ENCODE measurements at places on chromosomes 1 and 21.

DNA sequence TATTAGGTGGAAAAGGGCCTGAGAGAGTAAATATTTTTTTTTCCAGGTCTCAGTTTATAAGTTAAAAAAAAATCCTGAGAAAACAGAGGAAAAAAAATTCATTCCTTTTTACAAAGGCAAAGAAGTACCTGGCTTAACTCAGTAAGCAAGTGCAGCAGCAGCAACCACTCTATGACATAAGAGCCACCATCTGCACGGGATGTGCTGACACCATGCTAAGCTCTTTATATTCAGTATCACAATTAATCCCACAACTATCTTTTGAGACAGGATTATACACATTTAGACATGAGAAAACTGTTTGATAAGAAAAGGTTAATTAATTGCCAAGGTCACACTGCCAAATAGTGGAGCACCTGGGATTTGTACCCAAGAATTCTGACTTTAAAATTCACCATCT lies 13.4 kb upstream of the DPT start:
- no peak for DNase-seq

DNA sequence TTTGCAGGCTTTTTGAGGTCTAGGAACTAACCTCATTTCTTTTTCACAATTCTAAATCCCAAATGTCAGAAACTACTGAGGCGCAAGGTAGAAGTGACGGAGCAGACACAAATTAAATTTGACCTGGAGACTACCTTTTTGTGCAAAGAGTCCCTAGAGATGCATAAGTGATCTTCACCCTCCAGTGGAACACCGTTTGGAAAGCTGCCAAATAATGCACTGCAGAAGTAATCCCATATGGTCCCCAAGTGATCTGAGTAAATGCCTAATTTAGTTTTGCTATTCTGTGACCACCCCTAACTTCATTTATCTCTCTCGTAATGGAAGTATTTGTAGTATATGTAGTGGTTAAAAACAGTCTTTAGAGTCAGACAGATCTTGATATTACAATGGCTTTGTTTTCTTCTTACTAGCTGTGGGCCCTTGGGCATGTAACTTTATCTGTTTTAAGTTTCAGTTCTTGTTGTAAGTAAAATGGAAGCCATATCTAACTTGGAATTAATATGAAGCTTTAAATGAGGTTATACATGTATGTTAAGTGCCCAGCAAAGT lies 70.4 kb upstream of the IPO9 start:
- DNase-seq, result no peak

- peak; percentile 24 for DNase-seq
Observed at GRCh38 chr1:50333595-50333974, 89.7 kb downstream of the DMRTA2 start.

- no peak for DNase-seq
Observed at GRCh38 chr1:64981601-64982533, 15.5 kb upstream of the JAK1 start.

- DNase-seq, result no peak
Observed at GRCh38 chr1:118116909-118117308, 68.1 kb downstream of the SPAG17 start.

DNA sequence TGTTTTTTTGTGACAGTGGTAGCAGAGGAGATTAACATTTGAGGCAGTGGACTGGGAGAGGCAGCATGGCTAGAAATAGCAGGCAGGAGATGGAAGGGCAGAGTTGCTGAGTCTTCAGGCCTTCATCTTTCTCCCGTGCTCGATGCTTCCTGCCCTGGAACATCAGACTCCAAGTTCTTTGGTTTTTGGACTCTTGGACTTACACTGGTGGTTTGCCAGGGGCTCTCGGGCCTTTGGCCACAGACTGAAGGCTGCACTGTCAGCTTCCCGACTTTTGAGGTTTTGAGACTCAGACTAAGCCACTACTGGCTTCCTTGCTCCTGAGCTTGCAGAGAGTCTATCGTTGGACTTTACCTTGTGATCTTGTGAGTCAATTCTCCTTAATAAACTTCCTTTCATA lies 24.2 kb upstream of the LEFTY2 start:
- no peak for DNase-seq

GRCh38 chr1:212977781-212978645 lies 27.7 kb downstream of the VASH2 start:
- no peak for DNase-seq

DNA sequence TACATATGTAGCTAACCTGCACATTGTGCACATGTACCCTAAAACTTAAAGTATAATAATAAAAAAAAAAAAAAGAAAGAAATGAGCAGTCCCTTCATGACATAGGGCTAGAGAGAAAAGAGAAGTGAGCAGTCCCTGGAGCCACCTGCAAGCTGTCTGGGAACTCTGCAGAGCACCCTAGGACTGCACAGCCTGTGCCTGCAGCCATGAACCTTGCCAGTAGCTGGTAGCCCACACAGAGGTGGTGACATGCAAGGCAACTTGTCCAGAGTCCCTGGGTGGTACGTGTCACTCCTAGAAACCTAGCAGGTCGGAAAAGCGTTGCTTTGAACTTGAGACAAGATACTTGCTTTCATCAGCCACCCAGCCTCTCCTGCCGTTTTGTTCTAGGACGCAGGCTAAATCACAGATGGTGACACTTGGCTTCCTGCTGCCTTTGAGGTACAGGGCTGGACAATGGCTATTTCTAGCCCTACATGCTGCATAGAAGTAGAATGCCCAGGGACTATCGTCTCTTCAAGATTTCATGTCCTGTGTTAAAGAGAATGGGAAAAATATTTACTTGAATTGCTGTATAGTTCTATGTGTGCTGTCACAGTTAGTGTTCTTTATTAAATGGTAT lies 260.9 kb downstream of the LTN1 start:
- DNase-seq, result no peak

- peak; percentile 76 for DNase-seq
Observed at GRCh38 chr1:192225703-192226102, 67.4 kb downstream of the RGS18 start.

DNA sequence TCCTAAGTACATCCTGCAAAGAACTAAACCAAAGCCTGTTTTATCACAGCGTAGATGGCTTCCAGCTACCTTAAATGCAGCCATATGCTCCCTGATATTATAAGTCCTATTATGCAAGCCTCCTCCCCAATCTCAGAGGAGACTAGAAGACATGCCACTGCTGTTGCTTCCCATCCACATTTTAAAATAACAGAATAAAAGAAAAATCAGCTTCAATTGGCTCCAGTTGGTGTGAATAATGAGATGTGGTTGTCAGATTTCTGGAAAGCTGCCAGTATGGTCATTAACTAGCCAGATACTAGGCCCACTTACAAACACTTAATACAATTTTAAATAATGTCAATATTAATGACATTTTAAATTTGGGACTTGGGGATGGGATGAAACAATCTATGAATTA lies 25.7 kb downstream of the WARS2 start:
- DNase-seq, result no peak

DNA sequence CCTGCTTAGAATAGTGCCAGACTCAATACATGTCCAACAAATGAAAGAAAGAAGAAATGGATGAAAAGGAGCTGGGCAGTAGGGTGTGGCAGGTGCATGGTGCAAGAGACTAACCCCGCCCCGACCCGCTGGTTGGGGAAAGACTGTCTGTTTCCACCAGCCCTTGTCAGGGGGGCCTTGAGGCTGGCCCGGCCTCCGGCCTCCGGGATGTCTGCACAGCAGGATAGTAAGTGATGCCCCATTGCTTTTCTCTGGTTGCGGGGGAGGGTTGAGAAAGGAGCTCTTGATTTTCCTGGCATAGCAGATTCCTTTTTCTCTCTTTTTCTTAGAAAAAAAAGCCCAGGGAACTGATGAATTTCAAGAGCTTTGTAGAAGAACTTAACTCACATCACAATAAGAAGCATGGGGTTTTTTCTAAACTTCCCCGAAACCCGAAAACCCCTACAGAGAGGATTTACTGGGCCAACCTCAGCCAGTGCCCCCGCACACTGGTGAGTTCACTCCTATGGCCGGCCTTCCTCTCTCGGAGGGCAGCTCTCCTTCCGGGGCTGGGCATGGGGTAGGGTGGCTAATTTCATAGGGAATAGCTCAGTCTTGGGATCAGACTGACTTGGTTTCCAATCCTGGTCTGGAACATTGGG lies 12.5 kb upstream of the TTC22 start:
- no peak for DNase-seq

GRCh38 chr1:171455967-171456366 lies 29.4 kb upstream of the PRRC2C start:
- no peak for DNase-seq

GRCh38 chr1:203091761-203092330 lies 6.0 kb upstream of the MYOG start:
- DNase-seq, result no peak

DNA sequence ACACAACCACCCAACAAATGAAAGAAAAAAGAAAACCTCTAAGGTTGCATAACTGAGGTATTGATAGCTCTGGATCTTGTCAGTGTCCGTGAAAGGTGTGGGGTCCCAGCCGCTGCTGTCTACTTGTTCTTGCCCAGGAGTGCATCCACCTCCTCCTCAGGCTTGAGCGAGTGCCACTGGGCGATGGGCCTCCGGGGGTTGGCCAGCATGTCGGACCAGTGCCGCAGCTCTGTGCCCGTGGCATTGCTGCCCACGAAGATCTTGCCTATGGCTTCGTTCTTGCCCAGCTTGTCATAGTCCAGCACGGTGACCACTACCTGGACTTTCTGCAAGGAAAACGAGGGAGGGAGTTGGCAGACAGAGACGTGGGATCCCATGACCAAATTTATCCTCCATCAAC lies 113.6 kb downstream of the SYT2 start:
- DNase-seq, result no peak

GRCh38 chr1:47184822-47185677 lies 4.8 kb downstream of the PDZK1IP1 start:
- DNase-seq, result no peak

DNA sequence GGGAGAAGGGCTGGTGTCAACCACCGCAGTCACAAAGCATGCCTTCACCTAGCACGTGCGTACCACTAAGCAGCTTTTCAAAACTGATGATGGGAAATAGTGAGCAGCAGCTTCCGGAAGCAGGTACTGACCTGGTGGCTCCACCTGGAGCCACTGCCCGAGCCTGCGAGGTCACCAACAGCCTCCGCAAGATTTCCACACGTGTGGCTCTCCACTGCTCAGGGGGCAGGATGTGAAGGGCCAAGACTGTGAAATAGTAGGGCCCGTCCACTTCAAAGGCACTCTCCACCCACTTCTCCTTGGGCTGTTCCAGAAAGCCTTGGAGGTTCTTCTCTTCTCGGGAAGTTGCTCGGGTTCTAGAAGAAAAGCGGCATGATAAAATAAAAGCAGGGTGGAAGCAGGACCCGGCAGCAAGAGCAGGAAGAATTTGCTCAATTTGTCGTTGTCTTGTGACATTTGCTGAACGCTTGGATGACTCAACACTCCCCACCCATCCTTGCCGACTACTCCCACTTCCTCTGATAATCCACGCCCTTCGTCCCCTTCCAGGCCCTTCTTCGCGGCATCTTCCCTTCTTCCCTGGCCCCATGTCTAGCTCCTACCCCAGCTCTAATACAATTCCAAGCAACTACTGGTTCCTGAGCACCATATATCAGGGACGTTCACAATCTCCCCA lies 124.9 kb upstream of the IFFO2 start:
- peak; percentile 68 for DNase-seq

DNA sequence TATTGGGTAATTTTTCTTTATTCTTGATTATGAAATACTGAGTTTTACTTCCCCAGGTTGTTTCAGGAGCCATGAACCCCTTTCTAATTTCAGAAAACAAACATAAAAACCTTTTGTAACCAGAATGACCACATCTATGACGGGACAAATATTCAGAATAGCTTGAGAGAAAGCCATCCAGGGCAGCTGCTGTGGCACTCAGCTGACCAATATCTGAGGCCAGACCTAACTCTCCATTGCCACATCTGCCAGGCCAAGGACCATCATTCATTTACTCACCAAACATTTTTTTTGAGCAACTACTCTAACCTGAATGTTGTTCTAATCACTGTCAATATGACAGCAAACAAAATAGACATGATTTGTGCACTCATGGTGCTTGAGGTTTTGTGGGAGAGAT lies 608.3 kb upstream of the PKN2 start:
- DNase-seq, result no peak

GRCh38 chr1:218490406-218490922 lies 145.3 kb downstream of the TGFB2 start:
- no peak for DNase-seq

GRCh38 chr21:42313501-42313969 lies 1.7 kb downstream of the TFF3 start:
- no peak for DNase-seq

GRCh38 chr1:21604208-21604957 lies 64.8 kb downstream of the RAP1GAP start:
- DNase-seq, result peak; percentile 37

- DNase-seq, result no peak
Observed at GRCh38 chr1:213989002-213989855, 1.5 kb downstream of the PROX1 start.

GRCh38 chr1:92960395-92961130 lies 699 bp downstream of the DIPK1A start:
- peak; percentile 89 for DNase-seq

- DNase-seq, result no peak
Observed at GRCh38 chr1:231347961-231348360, 9.9 kb downstream of the SPRTN start.

DNA sequence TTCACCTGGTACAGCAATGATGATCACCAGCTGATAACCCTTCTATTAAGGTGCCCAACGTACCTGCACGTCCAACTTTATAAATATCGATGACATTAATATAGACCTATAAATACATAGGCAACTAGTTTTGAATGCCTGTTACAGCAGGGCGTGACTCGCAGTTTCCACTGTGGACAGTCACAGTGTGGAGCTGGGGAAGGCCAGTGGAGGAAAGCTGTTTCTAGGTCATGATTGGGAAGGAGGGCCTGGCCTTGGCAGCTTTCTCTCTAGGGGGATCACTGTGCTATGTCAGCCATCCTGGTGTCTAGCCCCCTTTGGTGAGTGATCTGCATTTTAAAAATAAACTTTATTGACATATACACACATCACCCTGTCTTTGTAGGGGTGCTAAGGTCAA lies 4.4 kb upstream of the PRDM15 start:
- no peak for DNase-seq

DNA sequence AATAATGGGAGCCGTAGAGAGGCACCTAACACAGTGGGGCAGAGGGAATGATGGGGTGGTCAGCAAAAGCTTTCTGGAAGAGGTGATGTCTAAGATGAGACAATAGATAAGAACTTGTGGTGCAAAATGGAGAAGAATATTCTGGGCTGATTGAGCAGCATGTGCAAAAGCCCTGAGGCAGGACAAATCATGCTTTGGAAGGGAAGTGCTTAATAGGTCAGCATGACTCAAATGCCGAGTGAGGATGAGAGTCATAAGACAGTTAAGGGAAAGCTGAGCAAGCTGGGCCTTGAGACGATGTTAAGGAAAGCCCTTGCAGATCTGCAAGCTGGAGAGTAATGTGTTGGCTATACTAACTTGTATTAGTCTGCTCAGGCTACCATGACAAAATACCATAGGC lies 37.3 kb upstream of the ASB17 start:
- peak; percentile 94 for DNase-seq

GRCh38 chr1:16014509-16015482 lies 3.0 kb downstream of the HSPB7 start:
- DNase-seq, result no peak

- DNase-seq, result no peak
Observed at GRCh38 chr1:27509127-27510080, 19.4 kb upstream of the WASF2 start.

GRCh38 chr1:160581961-160582360 lies 2.7 kb upstream of the CD84 start:
- DNase-seq, result no peak

DNA sequence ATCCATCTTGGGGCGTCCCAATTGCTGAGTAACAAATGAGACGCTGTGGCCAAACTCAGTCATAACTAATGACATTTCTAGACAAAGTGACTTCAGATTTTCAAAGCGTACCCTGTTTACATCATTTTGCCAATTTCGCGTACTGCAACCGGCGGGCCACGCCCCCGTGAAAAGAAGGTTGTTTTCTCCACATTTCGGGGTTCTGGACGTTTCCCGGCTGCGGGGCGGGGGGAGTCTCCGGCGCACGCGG lies 282 bp upstream of the SOD1 start:
- no peak for DNase-seq

Data from ELR (cell line).